GM12892 (cell line): ENCODE measurements at places on chromosomes 1 and 21.
A peak's percentile ranks its signal among the peaks of the same experiment; 100 is the strongest.

- DNase-seq = no peak
These were observed 224.8 kb upstream of the KCNK2 start for GRCh38 chr1:214857716-214858115.

- DNase-seq = no peak
These were observed 65.9 kb upstream of the LBR start for GRCh38 chr1:225493591-225494246.

GRCh38 chr1:61753998-61754508, 11.8 kb downstream of the PATJ start:
- DNase-seq = no peak

DNA sequence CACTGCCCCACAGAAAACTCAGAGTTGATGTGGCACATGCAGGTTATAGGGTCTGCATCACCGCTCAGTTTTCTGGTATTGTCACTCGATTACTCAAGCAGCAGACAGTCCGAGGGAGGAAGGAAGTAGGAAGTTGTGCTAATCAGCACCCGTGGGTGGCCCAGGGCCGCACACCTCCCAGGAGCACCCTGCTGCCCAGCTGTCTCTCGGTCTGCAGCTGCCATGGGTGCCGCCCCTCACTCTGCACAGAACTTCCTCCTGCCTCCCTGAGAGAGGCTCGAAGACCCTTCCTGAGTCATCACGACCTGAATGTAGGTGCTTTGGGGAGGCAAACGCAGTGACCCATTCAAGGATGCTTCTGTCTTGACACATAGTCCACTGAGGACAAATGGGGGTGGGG, 4.2 kb upstream of the TFF3 start:
- no peak for DNase-seq

DNA sequence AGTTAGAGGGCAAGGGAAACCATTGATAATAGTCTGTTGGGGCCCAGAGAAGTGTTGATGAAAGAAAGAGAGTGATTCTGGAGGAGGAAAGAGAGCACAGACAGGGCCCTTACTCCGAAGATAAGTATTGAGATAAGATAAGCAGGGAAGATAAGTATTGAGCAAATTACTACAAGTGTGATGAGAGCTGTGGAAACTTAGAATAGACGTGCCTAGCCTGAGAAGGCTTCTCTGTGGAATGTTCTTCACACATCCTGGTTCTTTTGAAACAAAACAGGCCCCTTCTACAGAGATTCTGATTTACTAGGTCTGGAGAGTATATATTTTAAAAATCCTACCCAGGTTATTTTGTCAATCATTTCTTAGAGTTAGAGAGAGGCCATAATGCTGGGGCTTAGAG, 26.4 kb downstream of the FNBP1L start:
- no peak for DNase-seq

DNA sequence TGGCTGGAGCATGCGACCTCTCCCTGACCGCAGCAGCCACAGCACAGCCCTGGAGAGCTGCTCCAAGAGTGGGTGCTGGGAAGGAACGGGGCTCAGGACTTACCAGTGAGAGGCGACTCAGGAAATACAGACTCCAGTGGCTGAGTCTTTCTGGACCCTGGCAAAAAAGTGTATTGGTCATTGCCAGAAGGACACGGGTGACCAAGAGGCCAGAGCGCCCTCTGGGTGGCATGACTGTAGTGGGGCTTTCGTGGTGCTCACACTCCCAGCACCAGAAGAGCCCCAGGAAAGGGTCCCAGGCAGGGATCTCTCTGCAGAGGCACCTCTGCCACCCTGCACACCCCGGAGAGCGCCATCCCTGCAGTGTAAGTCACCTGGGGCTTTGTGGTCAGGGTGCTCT, 8.9 kb upstream of the PRDM16 start:
- no peak for DNase-seq

DNA sequence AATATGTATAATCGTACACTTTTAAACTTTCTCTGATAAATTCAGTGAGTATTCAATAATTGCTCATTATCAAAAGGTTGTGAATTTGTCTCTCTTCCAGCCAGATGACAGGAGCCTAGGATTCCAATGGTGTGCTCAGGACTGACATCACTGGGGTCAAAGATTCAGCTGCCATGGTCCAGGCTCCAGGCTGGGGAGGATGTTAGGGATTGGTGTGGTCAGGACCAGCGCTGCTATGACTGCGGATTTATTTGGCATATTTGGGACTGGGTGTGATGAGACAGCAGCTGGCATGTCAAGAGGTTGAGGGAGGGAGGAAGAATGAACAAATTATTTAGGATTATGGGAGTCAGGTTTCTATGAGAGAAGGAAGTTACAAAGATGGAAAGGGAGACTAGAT, 48.2 kb upstream of the ABCA4 start:
- no peak for DNase-seq

DNA sequence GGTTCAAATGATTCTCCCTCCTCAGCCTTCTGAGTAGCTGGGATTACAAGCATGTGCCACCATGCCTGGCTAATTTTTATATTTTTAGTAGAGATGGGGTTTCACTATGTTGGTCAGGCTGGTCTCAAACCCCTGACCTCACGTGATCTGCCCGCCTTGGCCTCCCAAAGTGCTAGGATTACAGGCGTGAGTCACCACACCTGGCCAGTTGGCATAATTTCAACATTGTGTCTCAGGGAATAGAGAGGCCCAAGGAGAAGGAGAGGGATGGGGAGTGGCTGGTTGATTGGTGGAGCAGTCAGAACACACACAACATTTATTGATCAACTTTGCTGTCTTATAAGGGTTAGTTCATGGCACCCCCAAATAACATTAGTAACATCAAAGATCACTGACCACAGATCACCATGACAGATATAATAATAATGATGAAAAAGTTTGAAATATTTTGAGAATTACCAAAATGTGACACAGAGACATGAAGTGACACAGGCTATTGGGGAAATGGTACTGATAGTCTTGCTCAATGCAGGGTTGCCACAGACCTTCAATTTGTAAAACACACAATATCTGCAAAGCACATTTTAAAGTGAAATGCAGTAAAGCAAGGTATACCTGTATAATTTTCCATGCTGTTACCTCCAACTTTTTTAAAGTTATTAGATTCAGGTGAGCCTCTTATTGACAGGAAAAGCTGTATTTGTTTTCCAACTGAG, 15.8 kb upstream of the CYB5R1 start:
- no peak for DNase-seq

DNA sequence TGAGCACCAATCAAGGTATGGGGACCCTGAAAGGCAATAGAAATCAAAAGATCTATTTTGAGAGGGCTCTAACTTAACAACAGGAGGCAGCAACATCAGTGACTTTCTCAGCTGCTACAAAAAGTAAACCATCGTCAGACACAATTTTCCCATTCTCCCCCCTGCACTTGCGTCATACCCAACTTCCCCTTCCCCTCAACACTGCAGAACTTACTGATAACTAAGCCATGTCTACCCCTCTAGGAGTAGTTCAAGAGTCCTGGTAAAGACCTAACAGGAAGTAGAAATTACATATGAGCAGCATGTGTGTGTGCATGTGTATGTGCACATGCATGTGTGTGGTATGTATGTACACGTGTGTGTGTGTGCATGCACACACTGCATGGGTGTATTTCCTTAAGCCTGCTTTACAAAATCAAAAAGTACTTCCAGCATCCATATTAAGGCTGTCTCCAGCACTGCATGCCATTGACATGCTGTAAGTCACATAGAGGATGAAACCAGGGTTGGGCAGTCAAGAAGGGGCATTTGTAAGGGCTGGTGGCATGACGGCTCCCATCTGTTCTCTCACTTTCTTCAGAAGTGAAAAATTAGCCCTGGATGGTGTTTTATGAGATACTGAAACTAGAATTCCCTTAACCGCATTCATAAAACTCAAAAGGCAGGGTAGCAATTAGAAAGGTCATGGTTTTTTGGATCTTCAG, 460.1 kb upstream of the RUNX1 start:
- no peak for DNase-seq

- DNase-seq = no peak
These were observed 2.9 kb downstream of the RIPK4 start for GRCh38 chr21:41763996-41764395.

GRCh38 chr1:116226017-116226416, 114.8 kb downstream of the MAB21L3 start:
- no peak for DNase-seq

DNA sequence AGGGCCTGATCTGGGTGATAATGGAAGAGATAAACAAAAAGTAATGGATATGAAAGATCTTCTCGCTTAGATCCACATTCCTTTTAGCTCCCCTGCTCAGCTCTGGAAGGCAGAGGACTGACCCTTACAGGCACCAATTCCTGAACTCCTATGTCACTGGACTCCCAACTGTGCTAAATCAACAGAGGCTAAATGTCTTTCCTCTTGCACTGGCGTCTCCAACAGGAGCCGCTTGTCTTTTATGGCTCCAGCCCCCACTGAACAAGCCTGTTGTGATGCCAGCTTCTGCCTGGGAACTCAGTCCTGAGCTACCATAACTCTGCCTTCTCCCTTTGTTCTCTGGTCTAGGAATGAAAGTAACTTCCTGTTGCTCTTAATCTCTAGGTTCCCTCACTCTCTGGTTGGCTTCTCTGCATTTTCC, 142.1 kb upstream of the COL11A1 start:
- DNase-seq = no peak

- DNase-seq = no peak
These were observed 110.3 kb upstream of the TSPAN2 start for GRCh38 chr1:115199416-115200132.

DNA sequence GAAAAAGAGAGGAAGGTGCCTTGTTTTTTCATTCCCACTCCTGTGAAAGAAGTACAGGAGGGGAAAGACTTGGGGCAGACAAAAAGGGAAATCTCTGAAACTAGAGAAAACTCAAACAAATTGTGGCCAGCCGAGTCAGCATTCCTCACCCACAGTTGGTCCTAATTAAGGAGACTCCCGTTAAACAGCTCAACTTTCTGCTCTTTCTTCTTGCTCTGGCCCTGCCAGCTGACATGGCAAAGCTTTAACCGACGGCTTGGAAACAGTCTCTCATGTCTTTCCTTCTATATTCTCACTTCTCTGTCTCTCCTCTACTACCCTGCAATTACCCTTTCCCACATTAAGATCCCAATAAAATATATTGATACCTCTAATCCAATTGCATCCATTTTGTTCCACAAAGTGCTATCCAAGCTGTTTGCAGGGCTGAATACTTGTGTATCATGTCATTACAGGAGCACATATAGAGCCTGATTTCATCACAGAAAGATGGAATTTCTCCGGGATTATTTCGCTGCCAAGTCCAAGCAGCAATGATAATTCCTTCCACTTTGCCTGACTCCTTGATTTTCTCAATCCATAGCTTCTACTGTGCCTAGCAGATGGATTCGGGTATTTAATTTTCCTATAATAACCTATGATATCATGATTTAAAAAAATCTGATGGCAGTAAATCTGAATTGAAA, 65.4 kb upstream of the IPO9 start:
- no peak for DNase-seq

GRCh38 chr1:23449958-23450357, 25.4 kb upstream of the TCEA3 start:
- no peak for DNase-seq

DNA sequence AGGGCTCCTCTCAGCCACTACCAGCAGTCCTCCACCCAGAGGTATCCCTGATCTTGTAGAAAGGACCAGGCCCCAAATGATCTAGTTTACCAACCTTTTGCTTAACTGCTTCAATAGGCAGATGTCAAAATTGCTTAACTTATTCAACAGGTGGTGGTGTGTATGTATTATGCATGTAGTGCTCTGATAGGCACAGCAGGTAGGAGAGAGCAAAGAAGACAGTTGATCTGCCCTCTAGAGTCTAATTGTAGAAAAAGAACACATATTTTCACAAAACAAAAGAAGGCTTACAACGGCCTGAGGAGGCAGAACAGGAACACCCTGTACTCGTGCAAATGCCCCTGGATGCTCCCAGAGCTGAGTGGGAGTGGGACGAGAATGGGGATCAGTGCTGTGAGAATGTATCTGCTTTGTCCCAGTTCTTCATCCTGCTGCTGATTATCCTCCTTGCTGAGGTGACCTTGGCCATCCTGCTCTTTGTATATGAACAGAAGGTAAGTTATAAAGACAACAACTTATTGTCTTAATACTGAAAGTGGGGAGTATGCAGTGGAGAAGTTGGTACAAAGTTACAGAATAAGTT, 21.1 kb downstream of the CD53 start:
- no peak for DNase-seq

DNA sequence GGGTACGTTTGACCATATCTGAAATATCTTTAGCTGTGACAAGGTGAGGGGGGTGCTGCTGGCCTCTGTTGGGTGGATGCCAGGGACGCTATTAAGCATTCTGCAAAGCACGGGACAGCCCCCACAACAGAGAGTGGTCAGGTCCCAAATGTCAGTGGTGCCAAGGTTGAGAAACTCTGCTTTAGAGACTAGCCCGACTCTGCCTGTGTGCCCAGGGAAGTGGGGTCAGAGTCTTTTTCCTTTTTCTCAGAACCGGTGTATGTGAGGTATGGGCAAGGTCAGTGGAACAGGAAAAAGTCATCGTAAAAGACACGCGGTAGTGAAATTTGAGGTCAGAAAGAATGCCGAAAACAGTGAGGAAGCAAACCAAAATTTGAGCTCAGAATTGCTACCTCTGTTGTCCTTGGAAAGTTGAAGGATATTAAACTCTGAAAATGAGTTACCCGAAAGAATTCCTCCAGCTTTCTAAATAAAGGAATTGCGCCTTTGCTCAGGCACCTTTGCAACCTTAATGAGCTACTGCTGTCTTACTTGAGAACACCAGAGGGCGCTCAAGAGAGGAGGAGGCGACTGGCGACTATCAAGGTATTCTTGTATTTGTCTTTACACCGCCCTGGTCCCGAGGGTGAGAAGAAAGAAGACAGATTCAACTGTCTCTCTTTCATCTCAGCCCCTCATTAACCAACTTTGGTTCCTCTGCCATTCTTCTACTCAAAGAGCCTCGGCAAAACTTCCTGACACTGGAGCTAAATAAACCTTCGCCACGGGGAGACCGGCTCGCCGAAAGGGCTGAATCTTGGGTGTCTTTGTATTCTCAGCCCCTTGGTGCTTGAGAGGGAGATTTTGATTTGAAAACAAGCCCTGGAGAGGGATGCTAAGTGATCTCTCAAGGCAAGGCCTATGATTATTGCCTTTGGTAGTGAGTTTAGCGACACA, 85.4 kb upstream of the OLIG2 start:
- no peak for DNase-seq

DNA sequence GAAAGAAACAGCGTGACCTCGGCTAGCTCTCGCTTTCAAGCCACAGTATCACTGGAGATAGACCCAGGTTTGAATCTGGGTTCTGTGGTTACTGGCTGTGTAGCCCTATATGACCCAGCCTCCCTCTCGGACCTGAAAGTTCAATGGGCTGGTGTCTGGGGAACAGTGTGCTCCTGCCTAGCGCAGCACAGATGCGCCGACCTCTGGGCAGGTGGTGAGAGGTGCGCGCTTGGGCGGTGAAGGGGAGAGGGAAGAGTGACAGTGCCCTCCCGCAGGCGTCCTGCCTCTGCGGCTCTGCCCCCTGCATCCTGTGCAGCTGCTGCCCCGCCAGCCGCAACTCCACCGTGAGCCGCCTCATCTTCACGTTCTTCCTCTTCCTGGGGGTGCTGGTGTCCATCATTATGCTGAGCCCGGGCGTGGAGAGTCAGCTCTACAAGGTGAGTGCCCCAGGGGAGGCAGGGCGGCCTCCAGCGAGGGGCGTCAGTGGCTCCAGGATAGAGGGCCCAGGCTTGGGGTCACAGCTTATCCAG, 10.5 kb downstream of the SERINC2 start:
- peak; percentile 71 for DNase-seq

GRCh38 chr1:61452176-61453035, 272.5 kb downstream of the TM2D1 start:
- no peak for DNase-seq

GRCh38 chr1:109906160-109906838, 4.3 kb upstream of the CSF1 start:
- peak; percentile 70 for DNase-seq
